ENCODE measurements at places on chromosomes 4 and X.

- no peak for DNase-seq
Measured at GRCh38 chrX:130896026-130896425, 7.0 kb downstream of the ENOX2 start.

DNA sequence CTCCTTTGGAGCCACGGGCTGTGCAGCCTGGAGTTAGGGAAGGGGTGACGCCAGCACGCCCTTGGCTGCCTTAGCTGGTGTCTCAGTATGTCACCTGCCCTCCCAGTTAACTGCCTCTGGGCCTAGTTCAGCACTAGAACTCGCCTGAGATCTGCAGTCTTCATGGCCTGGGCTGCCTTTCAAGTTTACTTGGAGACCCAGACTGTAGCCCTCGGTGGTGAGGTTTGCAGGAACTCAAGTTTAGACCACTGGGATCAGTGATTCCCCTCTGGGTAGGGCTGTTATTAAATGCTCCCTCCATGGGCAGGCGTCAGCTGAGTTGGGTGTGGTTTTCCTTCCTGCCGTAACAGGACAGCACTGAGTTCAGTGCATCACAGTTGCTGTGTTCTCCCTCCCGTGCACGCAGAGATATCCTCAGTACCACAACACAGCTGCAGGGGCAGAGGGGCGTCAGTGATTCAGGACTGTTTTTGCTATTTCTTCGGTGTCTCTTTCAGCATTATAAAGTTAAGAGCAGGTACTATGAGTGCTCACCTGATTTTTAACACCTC, 30.5 kb downstream of the PLAC8 start:
- no peak for DNase-seq

DNA sequence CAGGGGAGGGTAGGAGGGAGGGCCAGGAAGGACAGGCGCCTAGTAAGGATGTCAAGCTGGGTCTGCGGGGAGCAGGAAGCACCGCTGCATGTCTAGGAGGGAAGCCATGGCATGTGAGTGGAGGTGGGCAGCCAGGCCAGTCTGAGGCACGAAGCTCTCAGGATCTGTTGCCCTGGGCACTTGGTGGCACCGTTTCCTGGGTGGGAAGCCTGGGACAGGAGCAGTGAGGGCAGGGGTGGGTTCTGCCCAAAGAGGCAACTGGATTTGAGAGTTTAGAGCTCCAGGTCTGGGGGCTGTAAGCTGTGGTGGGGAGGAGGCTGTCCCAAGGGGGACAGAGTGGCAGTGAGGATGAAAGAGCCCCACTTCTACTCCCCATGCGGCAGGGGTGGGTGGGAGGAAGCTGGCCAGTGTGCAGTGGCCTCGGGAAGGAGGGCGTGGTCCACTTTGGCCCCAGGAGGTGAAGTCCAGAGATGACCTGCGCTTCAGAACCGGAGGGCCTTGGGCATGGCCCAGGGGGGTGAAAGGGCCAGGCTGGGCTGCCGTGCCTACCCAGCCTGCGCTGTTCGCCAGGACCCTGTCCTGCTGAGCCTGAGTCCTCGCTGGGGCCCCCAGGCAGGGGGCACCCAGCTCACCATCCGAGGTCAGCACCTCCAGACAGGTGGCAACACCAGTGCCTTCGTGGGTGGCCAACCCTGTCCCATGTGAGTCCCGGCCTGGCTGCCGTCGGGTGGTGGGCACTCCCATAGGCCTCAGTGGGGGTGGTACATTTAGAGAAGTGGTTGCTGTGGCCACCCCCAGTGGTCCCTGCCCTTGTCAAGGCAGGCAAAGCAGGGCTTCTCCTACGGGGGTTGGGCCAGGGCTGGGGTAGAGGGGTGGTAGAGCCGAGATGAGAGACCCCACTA, 8.3 kb upstream of the SRPK3 start:
- DNase-seq: no peak

DNA sequence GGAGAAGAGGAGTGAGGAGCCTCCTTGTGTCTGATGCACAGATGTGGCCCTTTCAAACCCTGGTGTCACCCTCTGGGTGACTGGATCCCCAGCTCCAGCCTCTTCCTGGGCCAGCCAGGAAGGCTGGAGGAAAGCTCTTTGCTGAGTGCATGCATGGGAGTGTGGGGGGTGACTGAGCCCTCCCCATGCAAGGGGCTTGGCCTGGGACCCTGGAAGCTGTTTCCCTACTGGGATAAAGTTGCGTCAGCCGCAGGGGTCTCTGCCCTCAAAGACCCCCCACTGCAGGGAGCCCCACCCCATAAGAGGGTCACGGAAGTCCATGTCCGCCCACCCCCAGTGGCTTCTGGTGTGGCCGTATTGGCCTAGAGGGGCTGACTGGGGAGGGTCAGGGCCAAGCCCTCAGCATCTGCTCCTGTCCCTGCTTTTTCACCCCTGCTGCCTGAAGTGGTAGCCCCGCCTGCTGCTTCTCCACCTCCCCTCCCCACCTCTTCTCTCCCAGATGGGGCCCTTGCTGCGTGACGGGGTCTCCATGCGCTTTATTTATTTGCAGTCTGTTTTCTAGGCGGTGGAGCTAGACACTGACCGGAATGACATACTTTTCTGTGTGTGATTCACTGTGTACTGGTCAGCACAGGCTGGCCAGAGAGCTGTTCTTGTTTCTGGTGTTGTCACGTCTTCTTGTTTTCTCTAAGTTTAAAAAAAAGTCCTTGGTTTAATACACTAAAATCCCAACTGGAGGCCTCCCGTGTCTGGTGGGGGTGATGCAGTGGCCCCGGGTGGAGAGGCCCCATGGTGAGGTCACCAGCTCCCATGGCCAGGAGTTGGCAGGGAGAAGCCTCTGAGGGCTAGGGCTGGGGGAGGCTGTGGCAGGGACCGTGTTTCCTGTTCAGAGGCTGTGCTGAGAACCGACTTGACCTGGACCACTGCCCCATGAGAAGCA, 3.6 kb downstream of the SMIM10L2A start:
- no peak for DNase-seq

DNA sequence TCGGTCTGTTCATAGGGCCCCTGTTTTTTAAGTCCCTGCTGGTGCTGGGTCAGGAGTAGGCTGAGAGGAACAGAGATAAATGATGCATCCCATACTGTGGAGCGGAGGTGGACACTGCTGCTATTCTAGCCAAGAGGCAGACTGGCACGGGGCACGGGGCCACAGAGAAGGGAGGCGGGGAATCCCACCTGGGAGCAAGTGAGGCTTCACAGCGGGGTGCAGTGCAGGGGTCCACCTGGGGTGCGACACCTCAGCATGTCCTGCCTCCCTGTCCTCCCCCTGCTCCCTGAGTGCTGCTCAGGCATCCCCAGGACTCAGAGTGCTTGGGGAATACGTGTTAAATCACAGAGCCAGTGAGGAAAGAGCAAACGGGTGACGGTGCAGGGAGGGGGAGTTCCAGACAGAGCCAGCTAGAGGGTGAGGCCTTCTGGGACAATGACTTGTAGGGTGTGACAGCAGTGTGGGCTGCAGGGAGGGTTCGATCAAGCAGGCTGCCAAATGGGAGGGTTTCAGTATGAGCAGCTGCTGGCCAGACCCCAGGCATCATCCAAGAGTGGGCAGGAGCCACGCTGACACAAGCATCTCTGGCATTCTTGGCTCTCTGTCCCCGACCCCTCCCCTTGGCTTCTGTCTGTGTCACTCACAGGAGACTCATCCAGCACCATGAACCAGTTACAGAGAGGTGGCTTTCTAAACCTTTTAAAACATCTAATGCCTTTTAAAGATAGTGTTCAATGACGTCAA, 13.7 kb upstream of the HTRA3 start:
- DNase-seq: no peak

DNA sequence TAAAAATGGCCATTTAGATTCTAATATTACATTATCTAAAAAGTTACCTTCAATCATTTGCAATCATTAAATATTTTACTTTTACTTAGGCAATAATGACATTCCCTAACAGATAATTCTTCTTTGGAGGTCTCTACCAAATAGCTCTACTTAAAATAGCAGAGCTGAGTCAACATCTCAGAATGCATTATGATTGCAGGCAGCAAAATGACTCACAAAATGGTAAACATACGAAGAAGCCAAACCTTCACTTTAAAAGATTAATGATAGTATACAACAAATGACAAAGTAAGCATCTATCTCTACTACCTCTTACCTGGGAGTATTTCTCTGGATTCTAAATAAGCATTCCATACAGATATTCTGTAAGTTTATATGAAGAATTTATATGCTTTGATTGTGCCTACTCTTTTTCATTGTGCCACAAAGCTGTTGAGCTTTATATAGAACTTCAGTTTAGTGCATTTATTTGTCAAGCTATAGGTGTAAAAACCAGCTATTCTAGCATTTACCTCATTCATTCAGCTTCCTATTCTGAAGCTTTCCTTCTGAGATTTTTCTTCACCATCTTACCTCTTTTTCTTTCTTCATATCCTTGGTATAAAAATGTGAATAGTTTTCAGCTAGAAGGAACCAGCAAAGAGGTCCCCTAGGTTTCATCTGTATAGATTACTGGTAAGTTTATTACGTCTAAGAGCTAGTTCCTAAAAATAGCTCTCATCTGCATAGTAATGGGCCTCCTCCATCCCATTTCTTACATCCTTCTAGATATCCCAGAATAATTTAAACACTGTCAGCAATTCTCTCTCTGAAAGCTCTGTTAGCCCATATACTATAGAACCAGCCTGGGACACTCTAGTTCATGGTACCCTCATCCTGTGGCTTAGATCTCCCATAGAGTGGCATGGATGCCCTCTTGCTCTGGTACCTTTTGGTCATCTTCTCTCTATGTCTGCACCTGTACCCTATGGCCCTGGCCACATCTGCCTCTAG, 17.2 kb upstream of the SPCS3 start:
- DNase-seq: no peak

- DNase-seq: no peak
Measured at GRCh38 chr4:131304686-131305085, 1844.4 kb upstream of the PCDH10 start.

GRCh38 chr4:121796283-121796682, 4.8 kb upstream of the EXOSC9 start:
- no peak for DNase-seq

DNA sequence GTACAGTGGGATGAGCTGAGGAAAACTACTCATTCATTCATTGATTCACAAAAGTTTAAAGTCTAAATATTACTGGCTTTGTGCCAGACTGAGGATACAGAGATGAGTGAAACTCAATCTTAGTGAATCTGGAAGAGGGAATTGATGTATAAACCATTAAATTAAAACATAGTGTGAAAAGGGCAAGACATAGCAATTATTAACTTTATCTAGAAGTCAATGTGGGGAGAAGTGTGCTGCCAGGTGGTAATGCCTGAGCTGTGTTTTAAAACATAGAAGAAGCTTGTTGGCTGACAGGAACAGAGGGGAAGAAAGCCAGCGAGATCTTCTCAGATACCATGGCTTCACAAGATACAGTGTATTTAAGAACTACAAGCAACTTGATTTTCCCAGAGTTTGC, 153.4 kb downstream of the BMPR1B start:
- DNase-seq: no peak

- DNase-seq: no peak
Measured at GRCh38 chr4:41814565-41814964, 66.0 kb upstream of the PHOX2B start.

- no peak for DNase-seq
Measured at GRCh38 chr4:27084685-27085361, 224.2 kb downstream of the STIM2 start.

- no peak for DNase-seq
Measured at GRCh38 chr4:183838987-183839712, 66.0 kb upstream of the STOX2 start.

DNA sequence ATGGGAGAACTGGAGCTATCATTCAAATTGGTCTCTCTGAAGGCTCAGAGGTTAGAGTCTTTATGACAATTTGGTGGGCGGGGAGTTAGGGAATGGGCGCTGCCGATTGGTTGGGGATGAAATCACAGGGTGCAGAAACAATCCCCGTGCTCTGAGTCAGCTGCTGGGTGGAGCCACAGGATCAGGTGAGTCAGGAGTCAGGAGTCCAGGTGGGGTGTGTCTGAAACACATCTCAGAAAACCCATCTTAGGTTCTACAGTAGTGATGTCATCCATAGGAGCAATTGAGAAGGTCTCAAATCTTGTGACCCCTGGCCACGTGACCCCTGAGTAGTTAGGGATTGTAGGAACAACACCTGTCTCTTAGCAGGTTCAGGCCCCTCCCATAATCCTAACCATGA, 41.6 kb upstream of the TLR3 start:
- DNase-seq: peak; percentile 75

- DNase-seq: no peak
Measured at GRCh38 chrX:148836741-148837140, 336.3 kb downstream of the AFF2 start.

- no peak for DNase-seq
Measured at GRCh38 chr4:142044271-142044670, 407.9 kb downstream of the IL15 start.

GRCh38 chr4:153409412-153409811, 56.7 kb upstream of the TMEM131L start:
- no peak for DNase-seq

- DNase-seq: no peak
Measured at GRCh38 chrX:3550160-3550751, 163.2 kb downstream of the PRKX start.

GRCh38 chr4:119971431-119972084, 95.1 kb downstream of the MAD2L1 start:
- DNase-seq: no peak

DNA sequence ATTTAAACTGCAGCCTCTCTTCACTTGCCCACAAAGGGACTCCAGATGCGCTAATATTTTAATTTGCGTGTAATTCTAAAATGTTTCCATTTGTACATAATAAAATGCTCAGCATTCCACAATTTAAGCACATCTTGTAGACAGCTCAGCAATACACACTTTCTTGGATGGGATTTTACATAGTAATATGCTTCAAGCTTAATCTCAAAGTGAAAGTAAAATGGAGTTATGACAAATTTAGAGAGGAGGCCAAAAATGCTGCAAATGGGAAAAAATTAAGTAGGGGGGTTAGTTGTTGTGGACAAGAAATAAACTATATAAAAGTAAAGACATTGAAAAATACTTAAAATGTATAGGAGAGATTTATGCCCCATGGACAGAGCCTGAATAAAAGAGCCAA, 149.1 kb downstream of the FBXO8 start:
- DNase-seq: no peak

- no peak for DNase-seq
Measured at GRCh38 chrX:136586386-136586785, 54.4 kb downstream of the VGLL1 start.

DNA sequence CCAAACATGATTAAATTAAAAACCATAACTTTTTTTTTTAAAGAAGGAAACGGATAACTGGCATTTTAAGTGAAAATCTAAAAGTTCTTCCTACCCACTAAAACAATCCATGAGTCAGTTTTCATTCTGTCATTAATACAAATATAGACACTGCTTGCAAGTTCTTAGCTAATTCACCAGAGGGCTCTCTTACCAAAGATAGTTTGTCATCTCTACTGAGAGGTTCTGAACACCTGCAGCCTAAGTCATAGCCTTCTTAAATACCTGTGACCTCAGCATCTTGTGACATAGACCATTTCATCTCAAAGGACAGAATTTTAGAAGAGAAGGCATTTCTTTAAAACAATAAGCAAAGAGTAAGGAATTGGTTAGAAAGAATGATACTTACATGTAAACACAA, 65.3 kb upstream of the FAM120C start:
- no peak for DNase-seq
